Breast epithelium (tissue), 4 donors: ENCODE measurements at places on chromosomes 12 and 14.

GRCh38 chr12:29744365-29744764, 39.4 kb downstream of the TMTC1 start:
- no peak for DNase-seq

GRCh38 chr12:100741084-100741711, 53.4 kb upstream of the ANO4 start:
- DNase-seq: no peak

DNA sequence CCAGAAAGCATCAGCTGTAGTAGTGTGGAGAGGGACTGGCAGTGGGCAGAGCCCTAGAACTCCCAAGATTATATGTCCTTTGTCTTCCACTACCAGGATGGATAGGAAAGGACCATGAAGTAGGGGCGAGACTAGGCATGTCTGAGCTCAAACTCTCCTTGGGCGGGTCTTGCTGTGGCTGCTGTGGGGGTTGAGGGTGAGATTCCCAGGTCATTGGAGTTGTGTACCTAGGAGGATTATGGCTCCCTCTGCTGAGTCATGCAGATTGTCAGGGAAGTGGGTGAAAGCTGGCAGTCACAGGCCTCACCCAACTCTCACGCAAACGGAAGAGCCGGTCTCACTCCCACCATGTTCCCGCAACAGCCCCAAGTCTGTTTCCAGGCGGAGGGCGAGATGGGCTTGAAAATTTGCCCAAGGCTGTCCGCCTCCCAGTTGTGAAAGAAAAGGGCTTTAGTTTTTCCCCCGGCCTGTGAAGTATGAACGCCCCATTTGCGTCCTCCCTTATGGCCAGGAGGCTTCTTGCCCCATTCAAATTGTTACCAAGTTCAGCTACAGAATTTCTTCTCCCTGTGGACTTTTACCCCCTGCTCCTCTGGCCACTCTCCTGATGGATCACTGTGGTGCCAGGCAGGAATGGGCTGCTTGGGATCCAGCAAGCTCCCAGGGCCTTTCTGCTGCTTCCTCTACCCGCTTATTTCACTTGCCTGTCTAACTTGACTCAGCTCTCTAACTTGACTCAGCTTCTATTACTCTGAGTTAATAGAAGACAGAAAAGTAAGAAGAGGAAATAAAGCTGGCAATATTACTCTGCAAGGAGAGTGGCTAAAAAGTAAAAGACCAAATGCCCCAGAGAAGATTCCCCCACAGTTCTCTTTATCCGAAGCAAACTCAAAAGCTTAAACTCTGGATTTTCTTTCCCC, 159.3 kb downstream of the SLC2A13 start:
- no peak for DNase-seq

GRCh38 chr14:103113303-103113702, 10.0 kb upstream of the TNFAIP2 start:
- DNase-seq: no peak

DNA sequence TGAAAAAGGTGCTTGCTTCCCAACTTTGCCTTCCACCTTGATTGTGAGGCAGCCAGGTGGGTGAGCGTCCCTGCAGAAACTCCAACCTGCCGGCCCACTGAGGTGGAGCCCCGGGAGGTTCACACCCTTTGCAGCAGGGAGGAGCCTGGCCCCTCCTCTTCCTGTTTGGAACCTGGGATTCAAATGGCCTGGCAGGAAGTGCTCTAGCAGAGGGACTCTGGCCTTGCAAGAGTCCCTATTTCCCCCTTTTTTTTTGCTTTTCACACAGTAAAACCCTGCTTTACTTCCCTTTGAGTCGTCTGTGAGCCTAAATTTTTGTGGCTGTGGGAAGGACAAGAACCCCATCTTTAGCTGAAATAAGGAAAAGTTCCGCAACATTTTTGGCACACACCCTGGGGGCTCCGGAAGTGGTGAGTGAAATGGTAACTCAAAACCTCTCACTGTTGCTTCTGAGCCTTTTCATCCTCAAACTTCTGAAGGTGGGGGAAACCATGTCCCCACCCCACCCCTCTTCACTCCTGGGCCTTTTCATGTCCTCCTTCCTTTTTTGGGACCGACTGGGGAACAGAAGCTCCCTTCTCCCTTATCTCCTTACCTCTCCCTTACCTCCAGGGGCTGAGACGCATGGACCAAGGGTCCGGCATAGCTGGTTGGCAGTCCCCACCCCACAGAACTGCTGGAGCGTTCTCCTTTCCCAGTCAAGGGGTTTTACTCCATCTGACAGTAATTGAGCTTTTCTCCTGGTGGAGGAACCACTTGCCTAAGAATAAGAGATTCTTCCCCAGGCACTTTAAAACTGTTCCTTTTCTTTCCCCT, 102.0 kb downstream of the KCNMB4 start:
- DNase-seq: no peak

DNA sequence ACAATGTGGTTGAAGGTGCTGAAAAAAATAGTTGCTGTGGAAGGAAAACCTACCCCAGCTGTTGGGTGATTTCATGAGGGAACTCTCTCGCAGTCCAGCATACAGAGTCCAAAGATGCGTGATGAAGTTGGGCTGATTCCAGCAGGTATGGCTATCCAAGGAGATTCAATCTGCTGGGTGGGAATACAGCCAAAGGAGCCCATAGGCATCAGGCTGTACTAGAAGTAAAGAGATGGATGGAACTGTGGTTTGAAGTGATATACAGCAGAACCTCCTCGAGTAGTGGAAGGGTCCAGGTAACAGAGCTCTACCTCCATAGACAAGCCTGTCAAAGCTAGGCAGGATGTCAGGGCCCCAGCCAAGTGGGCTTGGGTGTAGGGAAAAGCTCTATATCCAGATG, 11.5 kb upstream of the TMTC2 start:
- no peak for DNase-seq

DNA sequence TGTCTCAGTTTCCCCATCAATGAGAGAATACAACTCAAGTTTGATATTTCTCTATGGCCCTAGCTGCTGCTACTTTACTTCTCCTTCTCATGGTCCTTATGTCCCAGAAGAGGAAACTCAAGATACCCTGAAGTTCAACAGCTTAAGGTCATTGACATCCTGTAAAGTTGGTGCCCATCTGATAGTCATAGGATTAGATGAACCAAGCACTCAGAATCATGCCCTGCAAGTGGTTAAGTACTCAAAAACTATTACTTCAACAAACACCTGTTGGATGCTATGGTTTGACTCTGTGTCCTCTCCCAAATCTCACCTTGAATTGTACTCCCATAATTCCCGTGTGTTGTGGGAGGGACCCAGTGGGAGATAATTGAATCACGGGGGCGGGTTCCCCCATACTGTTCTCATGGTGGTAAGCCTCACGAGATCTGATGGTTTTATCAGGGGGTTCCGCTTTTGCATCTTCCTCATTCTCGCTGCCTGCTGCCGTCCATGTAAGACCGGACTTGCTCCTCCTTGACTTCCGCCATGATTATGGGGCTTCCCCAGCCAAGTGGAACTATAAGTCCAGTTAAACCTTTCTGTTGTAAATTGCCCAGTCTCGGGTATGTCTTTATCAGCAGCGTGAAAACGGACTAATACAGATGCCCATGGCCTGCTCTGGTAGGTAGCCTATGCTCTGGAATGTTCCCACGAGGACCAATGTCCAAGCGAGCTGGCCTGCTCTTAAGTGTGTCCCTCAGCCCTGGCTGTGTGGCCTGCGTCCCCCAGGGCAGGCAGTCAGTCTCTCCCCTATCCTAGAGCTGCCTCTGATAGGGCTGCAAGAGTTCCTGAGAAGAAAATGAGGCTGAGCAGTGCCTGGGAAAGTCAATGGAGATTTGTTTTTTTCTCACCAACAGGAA, 18.1 kb downstream of the CAMKK2 start:
- DNase-seq: no peak

DNA sequence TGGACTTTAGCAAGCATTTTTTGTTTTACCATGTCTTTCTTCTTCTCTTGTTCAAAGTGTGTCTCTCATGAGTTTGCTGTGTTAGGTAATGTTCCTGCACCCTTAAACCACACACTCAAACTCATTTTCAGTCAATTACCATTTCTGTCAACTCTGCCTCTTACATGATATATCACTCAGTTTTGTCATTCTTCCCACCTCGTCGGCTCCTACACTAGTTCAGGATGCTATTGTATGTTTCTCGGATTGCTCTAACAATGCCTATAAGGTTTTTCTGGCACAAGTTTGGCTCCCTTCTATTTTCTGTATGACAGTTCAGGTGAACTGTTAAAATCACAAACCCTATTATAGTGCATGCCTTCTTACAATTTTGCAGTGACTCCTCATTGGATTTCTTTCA, 260.8 kb upstream of the NAV3 start:
- DNase-seq: no peak

- DNase-seq: no peak
These were observed 251.1 kb upstream of the BTG1 start for GRCh38 chr12:92396647-92397252.

DNA sequence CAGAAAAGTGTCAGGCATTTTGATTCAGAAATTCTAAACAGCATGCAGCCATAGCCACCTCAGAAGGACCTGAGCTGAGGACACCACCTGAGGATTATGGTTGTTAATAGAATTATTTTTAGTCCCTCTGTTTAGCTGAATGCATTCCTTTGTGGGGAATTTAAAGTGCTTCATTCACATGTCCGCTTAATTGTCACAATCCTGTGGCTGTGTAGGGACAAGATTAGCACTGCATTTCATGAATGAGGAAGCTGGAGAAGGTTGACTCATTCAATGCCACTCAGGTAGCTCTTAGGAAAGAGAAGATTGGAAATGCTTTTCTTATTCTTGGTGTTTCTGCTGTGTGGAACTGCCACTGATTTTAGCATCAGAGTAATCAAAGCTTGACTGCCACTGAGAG, 42.0 kb upstream of the KRR1 start:
- DNase-seq: no peak

- no peak for DNase-seq
These were observed 7.0 kb downstream of the MLF2 start for GRCh38 chr12:6745741-6746525.

DNA sequence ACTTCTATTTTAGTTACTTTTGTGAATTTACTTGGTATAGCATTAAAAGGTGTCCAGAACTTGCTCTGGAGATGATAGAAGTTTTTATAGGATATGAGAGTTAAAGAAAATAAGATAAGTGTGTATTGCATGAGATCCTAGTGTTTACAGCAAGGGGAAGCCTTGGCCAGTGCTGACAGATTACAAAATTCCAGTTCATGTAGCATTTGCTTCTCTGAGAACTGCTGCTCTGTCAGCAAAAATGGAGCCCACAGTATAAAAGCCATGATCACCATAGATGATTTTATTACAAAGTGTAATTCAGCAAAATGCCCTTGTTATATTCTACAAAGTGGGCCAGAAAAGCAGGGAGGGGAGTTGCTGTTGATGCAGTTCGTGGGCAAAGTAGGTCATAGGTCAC, 40.0 kb upstream of the ATF1 start:
- DNase-seq: no peak

- no peak for DNase-seq
These were observed 47.3 kb upstream of the GTF2A1 start for GRCh38 chr14:81268016-81268416.

DNA sequence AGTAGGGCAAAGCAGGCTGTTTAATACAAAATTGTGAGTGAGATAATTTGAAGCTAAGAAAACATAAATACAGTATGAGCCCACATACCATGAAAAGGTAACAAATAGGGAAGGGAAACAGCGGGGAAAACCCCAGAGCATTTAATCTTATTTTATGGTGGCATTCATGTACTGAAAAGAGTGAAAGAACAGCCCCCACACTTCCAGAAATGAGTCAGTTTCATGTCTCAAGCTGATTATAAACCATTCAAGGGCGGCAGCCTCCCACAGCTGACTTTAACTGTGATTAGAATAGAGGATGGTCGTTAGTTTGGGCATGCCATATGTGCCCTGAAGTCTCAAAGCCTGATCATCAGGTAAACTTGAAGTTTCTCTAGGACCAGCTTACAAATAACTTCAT, 64.5 kb downstream of the FOXG1 start:
- no peak for DNase-seq

GRCh38 chr12:153080-153746, 60.7 kb downstream of the SLC6A12 start:
- DNase-seq: no peak

- no peak for DNase-seq
These were observed 30.9 kb upstream of the ANKRD9 start for GRCh38 chr14:102540315-102541028.

- peak; percentile 30 for DNase-seq
These were observed 33.8 kb downstream of the WBP11 start for GRCh38 chr12:14769466-14769968.

DNA sequence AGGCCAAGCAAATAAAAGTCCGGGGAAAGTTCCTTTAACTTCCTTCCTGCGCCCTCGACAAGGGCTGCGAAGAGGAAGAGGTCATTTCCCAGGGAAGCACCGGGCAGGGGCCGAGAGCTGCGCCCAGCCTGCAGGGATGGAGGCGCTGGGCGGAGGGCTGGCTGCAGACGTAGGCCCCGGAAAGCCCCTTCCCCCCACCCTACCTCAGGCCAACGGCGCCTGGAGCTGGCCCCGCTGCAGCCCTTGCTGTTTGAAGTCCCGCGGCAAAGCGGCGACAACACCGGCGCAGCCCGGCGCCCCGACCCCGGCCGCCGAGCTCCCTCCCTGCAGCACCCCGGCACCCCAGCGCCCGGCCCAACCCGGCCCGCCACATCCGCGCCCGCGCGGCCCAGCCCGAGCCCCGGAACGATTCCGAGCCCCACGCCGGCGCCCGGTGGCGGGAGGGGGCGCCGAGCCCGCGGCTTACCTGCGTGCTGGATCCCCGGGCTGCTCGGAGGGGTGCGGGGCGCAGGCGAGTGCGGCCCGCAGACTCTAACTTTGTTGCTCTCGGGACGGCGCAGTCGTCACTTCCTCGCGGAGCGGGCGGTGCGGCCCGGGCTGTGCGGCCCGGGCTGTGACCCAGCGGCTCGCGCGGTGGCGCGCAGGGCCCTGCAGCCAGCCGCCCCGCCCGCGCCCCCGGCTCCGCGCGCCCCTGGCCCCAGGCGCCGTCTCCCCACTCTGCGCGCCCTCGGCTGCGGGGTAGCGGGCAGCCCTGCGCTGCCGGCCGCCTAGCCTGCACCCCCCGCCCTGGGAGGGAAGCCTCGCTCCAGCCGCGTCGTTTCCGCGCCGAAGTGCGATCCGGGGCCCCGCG, 64.8 kb upstream of the PTGR2 start:
- no peak for DNase-seq

GRCh38 chr12:129481921-129482320, 421.9 kb downstream of the TMEM132D start:
- DNase-seq: no peak

DNA sequence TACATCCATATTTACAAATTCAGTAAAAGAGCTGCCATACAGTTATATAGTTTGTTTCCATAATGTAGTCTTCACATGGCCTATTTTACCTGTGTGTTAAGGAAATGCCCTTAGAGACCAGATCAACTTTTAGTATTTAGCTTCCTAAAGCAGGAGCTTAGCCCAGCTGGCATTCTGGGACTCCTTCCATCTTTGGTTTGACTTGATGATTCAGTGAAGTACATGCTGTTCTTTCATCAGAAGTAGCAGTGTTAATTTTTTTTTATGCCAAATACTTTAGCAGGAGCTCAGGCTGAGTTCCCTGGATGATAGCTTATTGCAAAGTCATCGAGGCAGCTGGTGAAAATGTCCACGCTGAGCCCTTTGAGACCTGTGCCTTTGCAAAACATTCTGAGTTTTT, 101.0 kb downstream of the FOXG1 start:
- no peak for DNase-seq
